Stimulated activated CD8-positive, alpha-beta memory T cell treated with anti-CD3 and anti-CD28 coated beads, Interleukin-15, amount 100 ng/mL, for 48 hours (primary cell): ENCODE measurements at places on chromosomes 11 and 22.

DNA sequence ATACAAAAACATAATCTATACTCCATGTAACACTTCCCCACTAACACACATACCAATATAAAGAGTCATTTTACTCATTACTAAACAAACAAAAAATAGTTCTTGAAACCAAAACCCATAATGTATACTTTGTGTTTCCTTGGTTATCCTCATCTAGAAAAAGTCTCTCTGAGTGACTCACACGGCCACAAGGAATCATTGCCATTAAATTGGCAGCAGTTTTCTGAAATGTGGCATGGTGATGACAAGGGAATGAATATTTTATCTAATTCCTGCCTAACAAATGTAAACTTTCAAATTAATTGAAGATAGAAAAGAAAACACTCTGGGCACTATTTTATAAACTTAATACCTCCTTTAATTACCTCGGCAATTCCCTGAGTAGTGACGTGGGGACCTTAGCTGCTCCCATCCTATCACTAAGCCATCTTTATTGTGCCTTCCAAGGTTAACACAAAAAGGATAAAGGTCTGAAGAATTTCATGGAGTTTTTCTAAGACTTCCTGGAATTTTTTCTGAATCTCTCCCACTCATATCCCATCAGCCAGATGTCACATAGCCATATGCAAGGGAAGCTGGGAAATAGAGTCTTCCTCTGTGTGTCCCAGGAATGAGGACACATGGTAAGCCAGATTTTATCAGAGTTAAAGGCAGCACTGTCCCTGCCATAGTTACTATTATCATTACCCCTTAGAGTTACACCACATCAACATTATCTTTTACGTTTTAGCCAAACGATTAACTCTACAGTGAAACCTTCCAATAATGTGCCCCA is 857.2 kb upstream of the TENM4 start:
- no peak for DNase-seq

GRCh38 chr11:126113515-126113957 is 50.9 kb upstream of the CDON start:
- DNase-seq = no peak

DNA sequence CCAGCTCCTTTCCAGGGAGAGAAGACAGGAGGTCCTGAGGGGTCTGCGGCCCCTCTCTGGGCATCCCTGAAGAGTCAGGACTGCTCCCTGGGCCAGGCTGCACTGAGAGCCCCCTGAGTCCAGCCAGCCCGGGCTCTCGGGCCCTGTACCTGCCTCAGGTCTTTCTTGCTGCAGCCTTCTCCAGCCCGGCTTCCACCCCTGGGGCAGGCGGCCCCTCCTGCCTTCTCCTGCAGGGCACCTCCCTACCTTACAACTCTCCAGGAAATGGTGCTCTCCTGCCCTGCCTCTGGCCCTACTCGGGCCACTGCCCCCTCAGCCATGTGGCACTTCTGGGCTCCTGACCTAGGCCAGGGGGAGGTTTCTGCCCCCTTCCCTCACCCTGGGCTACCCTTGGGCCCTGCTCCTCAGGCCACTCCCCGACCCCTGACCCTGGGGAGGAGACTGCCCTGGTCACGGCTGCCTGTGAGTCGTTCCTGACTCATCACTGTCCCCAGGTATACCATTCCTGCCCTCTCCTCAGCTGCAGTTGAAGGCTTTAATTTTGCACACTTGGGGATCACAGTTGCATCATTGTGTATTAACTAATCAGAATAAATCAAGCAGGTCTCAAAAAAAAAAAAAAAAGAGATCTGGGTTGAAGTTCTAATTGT is 251.1 kb downstream of the NXPE2 start:
- no peak for DNase-seq

DNA sequence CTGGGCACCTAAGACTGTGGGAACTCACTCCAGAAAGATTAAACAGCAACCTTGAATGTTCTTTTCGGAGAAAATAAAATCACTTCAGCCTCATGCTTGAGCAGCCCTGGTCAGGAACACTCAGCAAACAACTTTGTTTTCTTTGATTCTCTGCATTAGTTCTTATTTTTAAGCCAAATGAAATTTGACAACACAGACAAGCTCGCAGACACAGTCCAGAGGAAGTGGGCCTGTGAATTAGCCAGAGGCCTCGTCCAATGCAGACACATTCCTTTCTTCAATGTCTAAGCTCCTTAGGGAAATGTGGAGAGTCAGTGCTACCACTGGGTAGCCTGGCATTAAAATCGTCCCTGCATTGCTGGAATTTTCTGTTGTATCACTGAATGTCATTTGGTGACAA is 62.9 kb upstream of the CSNK2A3 start:
- DNase-seq = no peak

DNA sequence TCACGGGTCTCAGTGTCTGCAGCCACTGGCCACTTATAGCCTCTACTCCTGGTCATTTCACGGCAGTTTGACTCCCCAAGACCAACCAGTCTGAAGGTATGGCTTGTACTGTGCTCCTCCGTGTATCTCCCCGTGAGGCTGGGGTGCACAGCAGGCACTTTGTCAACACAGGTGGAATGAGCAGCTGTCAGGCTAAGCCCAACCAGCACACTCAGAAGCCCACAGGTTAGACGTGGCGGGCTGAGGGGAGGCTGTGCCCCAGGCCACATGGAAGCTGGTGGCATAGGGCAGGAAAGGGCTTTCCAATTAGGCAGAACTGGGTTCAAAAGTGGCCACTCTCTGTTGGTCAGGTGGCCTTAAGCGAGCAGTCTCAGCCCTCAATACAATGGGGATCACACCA is 7.0 kb downstream of the TP53I11 start:
- no peak for DNase-seq

DNA sequence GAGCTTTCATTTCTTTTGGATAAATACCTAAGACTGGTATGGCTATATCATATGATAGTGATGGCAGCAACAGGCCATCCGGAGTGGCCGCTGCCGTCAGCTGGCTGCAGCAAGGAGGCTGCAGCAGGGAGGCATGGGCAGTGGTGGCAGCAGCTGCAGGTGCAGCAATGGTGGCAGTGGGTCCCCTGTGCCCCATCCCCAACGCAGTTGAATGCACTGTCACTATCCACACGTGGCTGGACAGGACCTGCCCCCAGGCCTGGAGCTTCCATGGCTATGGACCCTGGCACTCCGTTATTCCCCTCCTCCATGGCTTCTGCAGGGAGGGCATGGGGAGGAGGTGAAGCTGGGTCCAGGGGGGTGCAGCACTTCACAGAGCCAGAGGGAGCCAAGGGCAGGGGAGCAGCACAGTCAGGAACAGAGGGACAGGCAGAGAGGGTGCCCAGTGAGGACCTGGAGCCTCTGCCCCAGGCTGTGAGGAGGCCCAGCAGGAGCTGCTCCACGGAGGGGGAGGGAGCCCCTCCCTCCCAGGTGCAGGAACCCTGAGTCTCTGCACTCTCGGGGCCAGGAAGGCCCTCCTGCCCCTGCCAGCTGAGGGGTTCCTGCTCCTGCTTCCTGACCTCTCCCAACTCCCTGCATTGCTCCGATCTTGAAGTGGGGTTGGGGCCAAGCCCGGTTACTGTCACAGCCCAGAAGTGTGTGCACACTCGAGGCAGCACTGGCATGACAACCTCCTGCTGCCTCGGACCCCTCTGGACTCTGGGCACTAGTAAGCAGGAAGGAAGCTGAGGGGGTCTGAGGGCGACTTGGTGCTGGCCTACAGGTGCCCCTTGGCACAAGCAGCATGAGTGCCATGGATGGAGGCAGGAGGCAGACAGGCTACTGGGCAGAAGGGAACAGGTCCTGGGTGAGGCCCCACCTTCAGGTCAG is 466.3 kb downstream of the GUCY1A2 start:
- DNase-seq = no peak

- no peak for DNase-seq
These were observed 1.8 kb downstream of the FLI1 start for GRCh38 chr11:128695539-128696221.

GRCh38 chr11:12137938-12138731 is 27.7 kb downstream of the MICAL2 start:
- no peak for DNase-seq

DNA sequence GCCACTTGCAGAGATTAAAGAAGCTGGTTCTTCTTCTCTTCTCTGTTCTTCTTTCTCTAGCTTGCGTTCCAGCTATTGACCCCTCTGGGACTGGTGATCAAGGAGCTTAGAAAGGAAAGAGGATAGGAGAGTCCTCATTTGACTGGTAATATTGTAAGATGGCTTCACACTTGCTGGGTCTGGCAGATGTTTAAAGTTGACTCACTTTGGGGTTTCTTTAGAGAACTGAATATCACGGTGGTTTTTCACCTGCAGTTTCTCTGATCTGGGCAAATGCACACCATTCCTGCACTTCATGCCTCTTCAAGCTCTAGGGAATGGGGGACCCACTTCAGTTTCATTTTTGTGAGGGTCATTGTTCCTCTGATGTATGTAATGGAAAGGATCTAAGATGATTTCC is 41.8 kb upstream of the DEUP1 start:
- DNase-seq = no peak

GRCh38 chr22:24982301-24983056 is 30.0 kb downstream of the KIAA1671 start:
- no peak for DNase-seq

GRCh38 chr11:119316729-119317591 is at the start of gene MCAM:
Gene MCAM, minus strand, starts transcription at chr11:119317130. Its CDS starts 29 bp downstream, at chr11:119317101.
- no peak for DNase-seq

DNA sequence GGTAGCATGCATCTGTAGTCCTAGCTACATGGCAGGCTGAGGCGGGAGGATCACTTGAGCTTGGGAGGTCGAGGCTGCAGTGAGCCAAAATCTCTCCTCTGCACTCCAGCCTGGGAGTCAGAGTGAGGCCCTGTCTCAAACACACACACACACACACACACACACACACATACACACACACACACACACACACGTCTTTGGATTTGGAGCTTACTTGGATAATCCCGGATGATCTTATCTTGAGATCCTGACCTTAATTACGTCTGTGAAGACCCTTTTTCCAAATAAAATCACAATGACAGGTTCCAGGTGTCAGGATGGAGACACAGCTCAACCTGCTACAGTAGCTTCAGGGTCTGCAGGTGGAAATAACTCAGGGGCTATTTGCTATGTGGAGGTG is 1.1 kb downstream of the UPB1 start:
- no peak for DNase-seq

DNA sequence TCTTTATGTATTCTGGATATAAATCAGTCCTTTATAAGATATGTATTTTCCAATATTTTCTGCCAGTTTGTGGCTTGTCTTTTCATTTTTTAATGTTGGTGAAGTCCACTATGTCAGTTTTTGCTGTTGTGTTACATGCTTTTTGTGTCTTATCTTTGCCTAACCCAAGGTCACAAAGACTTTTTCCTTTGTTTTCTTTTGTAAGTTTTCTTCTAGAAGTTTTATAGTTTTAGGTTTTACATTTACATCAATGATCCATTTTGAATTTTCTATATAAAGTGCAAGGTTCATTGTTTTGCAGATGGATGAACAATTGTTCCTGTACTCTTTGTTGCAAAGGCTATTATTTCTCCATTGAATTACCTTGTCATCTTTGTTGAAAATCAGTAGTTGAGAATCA is 69.3 kb downstream of the UVRAG start:
- DNase-seq = no peak

- no peak for DNase-seq
These were observed 545.2 kb upstream of the CADM1 start for GRCh38 chr11:116049383-116049782.

- no peak for DNase-seq
These were observed 75.4 kb upstream of the ARHGAP20 start for GRCh38 chr11:110787680-110788079.

GRCh38 chr11:120205596-120206161 is 5.2 kb upstream of the OAF start:
- DNase-seq = no peak

DNA sequence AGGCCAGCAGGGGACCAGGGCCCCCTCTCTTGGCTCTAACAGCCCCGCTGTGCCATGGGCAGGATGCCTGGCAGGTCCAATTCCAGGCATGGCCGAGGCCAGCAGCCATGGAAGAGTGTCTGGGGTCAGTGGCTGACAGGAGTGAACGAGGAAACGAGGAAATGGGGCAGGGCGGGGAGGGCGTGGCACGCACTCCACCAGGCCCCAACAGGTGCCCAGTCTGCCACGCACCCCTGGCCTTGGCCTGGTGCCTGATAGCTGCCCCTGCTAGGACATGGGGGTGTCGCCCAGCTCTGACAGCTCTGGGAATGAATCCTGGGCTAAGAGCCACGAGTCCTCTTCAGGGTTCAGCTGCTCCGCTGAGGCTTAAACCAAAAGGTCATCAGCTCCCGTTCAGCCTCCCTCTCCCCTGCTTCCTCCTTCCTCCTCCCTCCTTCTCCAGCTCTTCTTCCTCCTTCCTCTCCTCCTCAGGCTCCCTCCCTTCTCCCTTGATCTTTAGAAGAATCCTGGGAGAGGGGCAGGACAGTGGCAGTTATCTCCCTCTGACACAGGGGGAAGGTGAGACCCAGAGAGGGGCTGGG is 11.5 kb upstream of the TBC1D22A start:
- DNase-seq = no peak

DNA sequence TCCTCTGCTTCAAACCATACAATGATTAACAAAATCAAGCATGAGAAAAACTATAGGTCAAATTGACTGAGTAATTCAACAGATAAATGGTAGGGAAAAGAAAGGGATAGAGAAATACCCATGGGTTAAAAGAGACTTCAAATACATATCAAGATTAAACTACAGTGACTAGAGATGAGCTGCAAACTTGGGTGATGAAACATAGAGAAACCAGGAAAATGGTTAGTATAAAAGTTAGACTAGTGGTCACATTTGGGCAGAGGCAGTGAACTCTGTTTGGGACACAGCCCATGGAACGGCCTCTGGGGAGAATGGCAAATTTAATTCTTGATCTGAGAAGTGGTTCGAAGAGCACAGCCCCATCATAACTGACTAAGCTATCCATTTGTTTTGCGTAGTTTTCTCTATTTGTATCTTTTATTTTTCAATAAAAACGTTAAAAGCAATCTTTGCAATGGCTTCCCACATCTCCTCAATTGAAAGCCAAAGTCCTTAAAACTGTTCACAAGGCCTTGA is 99.4 kb downstream of the APIP start:
- no peak for DNase-seq

DNA sequence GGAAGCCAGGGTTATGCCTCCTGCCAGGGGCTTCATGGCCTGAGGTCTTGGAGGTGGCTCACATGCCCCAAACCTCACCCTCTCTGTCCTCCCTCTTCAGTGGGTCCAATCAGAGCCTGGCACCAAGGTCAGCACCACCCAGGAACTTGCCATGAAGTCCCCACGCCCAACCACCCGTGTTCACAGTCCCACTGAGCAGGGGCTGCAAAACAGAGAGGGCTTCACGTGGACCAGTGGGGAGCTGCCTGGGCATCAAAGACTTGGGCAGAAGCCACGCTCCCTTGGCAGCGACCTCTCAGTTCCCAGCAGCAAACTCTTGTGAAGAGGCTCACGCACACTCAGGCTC is 425.8 kb upstream of the B3GAT1 start:
- DNase-seq = no peak

DNA sequence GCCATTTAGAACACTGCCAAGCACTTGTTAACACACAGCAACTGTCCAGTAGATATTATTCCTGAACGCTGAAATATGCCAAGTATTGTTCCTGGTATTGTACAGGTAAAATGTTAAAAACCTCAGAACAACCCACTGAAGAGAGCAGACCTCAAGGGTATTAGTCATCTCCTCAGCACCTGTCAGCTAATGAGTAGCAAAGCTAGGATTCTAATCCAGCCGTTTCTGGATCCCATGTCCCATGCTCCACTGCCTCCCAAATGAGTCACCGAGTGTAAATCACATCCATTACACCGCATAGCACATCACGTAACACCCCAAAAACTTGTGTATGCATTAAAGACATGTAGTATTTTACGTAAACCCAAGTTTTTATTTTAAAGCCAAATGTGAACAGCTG is 705.4 kb upstream of the TENM4 start:
- no peak for DNase-seq
